Stimulated activated CD8-positive, alpha-beta memory T cell treated with anti-CD3 and anti-CD28 coated beads, Interleukin-4, amount 100 ng/mL, for 4 hours (primary cell): ENCODE measurements at places on chromosomes 16 and 17.
A peak's percentile ranks its signal among the peaks of the same experiment; 100 is the strongest.

DNA sequence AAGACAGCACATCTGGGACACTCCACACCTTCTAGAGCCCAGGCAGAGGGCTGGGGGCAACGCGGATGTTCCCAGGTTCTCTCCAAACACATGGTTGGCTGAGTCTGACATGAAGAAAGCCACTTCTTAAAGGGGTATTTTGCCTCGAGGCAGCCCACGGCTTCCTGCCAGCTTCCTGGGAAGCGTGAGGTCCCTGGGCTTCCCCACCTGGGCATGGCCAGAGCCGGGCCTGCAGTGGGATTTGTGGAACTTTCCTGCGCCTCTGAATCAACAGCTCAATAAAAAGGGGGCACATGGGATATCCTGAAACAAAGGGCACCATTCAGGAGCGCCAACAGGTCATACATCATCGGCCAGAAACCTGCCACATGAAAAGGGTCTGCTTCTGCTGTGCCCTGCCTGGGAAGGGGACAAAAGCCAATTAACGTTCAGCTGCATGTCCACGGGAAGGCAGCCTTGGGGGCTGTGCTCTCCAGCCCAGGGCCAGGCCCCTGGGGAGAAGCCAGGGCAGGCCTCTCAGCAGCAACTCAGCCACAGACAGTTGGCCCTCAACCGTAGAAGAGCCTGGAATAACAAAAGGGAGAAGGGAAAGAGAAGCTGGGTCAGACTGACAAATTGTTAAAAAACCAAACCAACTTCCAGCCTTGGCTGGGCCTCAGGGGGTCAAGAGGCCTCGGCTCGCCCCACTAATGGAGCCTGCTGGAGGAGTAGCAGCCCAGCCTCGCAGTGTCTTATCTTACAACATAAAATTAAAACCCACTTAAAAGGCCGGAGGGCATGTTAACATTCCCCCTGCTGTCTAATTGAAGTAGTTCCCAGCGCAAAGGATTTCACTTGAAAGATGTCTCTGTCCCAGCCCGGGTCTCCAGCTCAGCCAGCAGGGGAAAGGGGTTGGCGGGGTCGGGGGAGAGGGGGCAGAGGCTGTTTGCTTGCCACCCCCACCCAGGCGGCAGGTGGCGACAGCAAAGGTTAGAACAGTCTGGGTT is 34.2 kb downstream of the TBX4 start:
- DNase-seq = no peak

DNA sequence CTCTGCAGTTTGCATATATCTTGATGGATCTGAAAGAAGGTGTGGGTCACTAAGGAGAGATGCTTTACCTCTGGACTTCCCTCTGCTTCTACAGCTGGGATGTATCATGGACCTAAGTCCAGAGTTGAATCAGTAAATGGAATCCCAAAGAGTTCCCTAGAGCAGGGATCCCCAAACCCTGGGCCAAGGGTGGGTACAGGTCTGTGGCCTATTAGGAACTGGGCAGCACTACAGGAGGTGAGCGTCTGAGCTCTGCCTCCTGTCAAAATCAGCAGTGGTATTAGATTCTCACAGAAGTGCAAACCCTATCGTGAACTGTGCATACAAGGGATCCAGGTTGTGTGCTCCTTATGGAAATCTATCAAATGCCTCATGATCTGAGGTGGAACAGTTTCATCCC is 39.3 kb downstream of the NKD1 start:
- no peak for DNase-seq

DNA sequence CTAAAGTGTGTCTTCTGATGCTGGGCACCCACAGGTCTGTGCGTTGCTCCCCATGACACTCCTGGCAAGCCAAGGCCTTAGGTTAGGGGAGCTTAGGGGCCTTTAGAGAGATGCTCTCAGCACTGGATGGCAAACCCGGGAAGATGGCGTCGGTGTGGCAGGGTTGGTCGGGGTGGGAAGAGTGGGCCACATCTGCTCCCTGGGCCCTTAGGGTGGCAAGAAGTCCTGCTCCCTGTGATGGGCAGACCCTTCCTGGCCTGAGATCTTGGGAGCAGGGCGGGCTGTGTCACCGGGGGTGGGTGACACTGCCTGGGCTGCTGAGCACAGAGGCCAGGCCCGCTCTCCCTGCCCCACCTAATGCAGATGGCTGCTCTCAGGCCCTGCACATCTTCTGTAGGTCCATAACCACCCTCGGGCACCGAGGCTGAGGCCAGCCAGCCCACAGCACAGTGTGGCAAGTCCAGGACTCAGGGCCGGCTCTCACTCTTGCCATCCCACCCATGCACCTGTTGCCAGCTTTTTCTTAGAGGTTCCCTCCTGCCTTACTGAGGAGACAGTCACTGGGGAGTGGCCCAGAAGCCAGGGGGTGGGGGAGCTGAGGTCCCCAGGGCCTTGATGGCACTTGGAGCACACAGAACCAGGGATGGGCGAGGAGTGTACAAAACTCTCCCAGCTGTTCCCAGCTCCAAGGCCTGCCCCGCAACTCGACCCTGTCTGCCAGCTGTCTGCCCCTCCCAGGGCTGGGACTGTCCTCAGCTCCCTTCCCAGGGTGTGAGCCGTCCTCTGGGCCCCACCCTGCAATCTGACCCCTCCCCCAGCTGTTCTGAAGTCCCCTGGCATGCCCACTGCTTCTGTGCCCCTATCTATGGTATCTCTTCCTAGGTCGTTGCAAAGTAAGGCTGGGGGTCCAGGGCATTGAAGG is 4.4 kb upstream of the MTSS2 start:
- no peak for DNase-seq

DNA sequence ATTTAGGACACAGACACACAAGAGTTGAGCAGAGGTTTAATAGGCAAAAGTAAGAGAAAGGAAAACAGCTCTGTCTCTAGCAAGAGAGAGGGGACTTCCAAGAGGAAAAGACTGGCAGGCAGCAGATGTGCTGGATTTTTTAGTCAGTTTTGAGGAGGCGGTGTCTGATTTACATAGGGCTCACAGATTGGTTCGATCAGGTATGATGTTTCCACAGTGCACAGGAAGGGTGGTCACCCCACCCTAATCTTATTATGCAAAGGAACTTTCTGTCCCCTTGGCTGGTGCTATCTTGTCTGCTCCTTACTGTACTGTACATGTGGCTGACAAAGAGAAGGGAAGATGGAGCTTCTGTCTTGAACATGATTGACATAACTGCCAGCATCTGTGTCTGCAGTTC is 25.3 kb downstream of the BFAR start:
- DNase-seq = no peak

DNA sequence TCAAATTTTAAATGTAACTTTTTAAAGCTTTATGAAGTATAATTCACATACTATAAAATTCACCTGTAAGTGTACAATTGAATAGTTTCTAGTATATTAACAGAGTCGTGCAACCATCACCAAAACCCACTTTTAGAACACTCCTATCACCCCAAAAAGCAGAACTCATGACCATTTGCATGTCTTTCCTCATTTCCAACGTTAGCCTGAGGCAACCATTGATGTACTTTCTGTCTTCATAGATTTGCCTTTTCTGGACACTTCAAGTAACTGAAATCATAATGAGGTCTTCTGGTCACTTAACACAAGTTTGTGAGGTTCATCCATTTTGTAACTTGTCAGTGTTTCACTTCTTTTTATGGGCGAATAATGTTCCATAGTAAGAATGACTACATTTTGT is 33.2 kb downstream of the METTL16 start:
- no peak for DNase-seq

DNA sequence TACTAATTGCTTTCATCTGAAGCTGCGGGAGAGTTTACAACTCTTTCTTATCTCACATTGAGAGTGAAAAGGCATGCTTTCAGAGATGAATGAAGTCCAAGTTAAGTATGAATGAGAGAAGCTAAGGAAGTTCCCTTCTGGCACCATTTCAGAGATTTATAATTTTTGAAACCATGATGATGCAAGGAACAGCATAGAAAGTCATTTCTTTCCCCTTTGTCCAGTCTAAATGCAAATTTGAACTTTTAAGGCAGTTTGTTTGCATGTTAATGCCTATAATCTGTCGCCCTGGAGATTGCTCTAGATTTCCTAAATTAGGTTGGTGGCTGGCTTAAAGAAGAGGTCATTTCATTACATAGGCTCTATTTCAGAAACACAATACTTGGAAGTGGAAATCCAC is 594.8 kb upstream of the GOT2 start:
- DNase-seq = no peak

DNA sequence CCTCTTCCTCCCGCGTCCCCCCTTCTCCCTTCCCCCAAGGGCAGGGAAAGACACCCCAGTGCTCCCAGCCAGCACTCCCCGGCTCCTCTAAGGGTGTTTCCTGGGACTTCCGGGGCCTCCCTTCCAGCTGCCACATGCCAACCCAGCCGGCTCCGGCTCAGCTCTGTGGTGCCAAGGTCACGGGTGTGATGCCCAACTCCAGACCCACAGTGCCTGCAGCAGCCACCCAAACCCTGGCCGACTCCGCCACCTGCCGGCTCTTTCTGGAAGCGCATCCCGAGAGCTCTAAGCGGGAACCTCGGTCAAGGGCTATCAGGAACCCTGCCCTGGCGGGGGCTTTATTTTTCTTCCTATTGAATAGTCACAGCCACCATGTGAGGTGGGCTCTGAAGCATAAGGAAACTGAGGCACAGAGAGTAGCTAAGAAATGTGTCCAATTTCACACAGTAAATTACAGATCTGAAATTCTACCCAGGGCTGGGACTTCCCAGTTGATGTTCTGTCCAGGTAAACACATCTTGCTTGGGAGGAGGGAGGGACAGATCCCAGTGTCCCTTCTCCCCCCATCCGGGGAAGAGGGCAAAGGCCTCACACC is 3.3 kb upstream of the PPP1R1B start:
- peak; percentile 88 for DNase-seq

DNA sequence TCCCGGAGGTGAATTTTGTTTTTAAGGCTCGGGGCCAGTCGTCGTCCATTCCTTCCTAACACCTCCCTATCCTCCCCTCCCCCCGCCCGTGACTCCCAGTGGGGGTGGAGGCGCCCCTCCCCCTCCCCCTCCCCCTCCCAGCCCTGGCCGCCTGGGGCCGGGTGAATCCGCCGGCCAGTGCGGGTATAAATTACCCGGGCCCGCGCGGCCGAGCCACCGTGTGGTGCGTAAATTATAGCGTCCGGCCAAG is 2.0 kb upstream of the GSE1 start:
- DNase-seq = no peak

DNA sequence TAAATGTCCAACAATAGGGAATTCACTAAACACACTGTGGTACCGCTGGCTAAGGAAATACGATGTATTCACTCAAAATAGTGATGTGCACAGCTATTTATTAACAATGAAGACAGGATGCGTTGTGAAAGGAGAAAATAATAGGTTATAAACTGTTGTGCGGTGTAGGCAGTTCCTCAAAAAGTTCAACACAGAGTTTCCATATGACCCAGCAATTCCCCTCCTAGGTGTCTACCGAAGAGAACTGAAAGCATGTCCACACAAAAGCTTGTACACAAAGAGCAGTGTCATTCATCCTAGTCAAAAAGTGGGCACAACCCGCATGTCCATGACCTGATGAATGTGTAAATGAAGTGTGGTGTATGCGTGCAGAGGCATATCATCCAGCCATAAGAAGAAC is 1.2 kb upstream of the CES1 start:
- DNase-seq = no peak

- DNase-seq = no peak
Measured at GRCh38 chr16:67961551-67961957, 6.9 kb downstream of the SLC12A4 start.

DNA sequence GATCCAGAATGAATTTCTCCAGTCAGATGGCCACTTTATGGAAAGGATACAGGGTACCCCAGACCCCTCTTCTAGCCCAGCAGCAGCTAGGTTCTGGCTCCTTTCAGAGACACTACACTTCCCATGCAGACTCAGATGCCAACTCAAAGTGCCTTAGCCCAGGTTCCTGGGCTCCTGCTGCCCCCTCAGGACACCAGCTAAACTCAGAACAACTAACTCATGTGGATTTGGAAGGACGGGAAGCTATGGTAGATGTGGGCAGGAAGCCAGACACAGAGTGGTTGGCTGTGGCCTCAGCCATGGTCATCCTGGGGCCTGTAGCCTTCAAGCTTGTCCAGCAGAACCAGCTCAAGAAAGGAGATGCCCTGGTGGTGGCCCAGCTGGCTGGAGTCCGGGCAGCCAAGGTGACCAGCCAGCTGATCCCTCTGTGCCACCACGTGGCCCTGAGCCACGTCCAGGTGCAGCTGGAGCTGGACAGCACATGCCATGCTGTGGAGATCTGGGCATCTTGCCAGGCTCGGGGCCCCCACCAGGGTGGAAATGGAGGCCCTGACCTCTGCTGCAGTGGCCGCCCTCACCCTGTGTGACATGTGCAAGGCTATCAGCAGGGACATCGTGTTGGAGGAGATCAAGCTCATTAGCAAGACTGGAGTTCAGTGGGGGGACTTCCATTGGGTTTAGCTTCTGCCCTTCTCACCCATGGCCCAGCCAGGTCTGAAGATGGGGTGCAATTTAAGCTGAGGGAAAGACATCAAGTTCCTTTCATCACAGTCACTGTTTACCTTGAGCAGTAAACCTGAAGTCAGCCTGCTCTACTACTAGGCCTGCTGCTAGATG is 111.8 kb downstream of the N4BP1 start:
- no peak for DNase-seq

DNA sequence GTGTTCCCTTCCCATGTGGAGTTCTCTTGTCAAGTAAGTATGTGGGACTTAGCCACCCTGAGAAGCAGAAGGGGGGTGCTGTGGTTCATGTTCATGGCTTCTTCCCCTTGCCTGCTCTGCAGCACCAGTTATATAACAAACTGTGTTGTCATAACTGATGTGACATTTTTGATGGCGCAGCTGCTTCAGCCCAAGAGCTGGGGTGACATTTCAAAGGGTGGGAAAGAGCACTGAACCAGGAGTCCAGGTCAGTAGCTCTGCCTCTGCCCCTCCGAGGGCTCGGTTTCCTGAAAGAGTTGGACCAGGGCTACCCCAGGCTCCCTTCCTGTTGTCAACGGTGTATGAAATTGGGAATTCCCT is 7.4 kb downstream of the GNAO1 start:
- no peak for DNase-seq

DNA sequence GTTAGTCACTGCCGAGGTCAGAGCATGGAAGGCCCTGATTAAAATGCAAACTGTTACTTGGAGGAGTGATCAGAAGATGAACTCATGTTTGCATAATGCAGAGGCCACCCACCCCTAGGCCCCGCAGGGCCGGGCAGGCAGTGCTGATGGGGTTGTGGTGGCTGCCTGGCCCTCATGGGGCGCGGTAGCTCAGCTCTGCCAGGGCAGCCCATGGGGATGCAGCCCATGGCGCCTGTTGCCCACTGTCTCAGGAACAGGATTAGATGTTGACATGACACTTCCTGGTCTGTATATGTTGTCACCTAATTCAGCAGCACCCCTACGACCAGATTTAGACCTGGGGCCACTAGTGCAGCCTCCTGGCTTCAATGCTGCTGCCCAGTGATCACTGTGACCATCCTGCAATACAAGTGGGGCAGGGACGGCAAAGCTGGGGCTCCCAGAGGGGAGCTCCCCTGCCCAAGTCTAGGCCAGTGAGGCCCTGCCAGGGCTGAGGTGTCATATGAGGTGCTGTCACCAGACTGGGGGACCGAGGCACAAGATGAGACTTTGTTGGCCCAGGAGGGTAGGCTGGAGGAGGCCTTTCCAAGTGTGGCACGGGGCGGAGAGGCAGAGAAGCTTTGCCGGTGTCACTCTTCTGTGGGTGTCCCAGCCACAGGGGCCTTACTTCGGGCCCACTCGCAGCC is 49.1 kb downstream of the RAI1 start:
- DNase-seq = no peak

GRCh38 chr17:72171703-72172667 is 51.2 kb downstream of the SOX9 start:
- DNase-seq = no peak

GRCh38 chr16:5523829-5524228 is 426.2 kb upstream of the EEF2KMT start:
- DNase-seq = no peak

GRCh38 chr17:36470499-36470898 is 16.0 kb upstream of the ZNHIT3 start:
- no peak for DNase-seq

- no peak for DNase-seq
Measured at GRCh38 chr17:52606590-52606989, 448.1 kb upstream of the CA10 start.
